ENCODE measurements at places on chromosomes 4 and X. TPM values are rescaled to one million over a fixed set of nuclear protein-coding genes. Genes with fewer than 3 reads are reported as not detected.

The REELD1 gene
- not detected for total RNA-seq

The TRIM75 gene
- total RNA-seq = not detected

The ARX gene
- 0.16 TPM for total RNA-seq

The PNMA6F gene
- total RNA-seq = not detected

The GYPB gene
- total RNA-seq = not detected

All from neural crest cell (in vitro differentiated cells).